ENCODE measurements at places on chromosomes 1 and 21.

DNA sequence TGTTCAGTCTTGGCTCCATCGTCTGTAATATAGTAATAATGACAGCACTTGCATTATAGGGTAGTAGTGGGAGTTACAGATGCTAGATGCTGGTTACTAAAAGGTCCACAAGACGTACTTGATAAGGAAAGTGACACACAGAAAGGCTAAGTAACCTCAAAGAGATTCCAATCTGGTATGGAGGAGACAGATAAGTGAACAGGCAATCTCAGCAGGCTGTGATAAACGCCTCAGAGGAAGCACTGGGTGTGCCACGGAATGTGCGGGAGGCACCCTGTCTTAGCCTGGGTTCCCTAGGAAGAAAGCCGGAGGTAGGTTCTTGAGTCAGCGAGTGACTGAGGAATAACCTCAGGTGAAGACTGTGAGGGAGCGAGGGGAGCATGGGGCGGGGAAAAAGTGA is 4.6 kb upstream of the CTPS1 start:
- DNase-seq: no peak

DNA sequence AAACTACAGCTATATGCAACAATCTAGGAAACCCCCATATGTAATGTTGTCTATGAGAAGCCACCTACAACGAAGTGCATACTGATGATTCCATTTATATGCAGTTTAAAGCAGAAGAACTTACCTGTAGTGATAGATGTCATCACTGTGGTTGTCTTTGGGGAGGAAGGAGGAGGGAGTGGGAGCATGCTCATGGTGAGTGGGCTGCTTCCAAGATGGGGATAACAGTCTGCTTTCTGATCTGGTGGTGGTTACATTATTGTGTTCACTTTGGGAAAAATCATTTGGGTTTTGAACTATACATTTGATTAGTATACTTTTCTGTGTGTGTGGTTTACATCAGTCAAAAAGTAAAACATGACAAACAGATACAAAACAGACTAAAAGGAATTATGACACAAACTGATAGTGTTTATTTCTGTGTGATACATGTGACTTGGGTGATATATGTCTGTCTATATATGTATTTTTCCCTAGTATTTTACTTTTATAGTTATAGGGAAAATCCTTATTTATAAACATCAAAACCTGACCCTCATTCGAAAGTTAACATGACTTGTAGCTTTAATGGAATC is 184.7 kb downstream of the VPS13D start:
- DNase-seq: no peak

DNA sequence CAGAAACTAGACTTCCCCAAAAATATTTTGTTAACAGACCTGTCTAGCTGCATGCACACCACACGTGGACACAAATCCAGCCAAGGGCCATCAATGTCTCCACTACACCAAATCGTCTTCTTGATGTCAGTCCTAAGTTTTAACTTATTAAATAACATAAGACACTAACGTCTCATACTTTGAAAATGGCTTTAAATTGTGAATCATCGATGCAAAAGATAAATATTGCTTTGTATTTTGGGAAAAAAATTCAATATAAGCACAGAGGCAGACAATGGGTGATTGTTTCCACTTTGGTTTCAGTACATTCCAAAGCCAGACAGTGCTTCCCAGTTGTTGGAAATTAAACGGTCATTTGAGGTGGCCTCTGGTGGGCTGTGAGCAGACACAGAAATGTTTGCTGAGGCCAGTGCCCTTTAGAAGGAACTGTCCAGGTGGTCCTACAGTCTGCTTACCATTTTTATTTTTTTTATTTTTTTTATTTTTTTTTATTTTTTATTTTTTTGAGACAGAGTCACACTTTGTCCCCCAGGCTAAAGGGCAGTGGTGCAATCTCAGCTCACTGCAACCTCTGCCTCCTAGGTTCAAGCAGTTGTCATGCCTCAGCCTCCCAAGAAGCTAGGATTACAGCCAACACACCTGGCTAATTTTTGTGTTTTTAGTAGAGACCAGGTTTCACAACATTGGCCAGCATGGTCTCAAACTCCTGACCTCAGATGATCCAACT is 1.8 kb upstream of the KIAA2013 start:
- DNase-seq: no peak

GRCh38 chr21:37769656-37770055 is 146.6 kb downstream of the KCNJ6 start:
- DNase-seq: peak; percentile 78

DNA sequence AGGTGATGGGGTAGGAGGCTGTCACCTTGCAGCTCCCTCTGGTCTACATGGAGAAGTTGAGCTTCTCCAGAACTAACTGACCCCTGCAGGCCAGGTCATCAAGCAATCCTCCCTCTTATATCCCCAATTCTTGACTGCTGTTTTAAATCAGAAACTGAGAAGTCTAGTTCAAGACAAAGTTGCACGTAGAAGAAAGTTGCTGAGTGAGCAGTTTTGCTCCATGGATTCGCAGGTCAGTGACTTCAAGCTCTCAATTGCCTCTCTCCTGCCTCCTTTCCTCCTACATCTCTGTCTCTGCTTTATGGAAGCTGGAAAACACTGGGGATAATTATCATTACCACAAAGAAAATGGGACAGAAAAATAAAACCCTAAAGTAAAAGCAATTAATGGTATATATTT is 32.8 kb upstream of the GBP5 start:
- DNase-seq: no peak

DNA sequence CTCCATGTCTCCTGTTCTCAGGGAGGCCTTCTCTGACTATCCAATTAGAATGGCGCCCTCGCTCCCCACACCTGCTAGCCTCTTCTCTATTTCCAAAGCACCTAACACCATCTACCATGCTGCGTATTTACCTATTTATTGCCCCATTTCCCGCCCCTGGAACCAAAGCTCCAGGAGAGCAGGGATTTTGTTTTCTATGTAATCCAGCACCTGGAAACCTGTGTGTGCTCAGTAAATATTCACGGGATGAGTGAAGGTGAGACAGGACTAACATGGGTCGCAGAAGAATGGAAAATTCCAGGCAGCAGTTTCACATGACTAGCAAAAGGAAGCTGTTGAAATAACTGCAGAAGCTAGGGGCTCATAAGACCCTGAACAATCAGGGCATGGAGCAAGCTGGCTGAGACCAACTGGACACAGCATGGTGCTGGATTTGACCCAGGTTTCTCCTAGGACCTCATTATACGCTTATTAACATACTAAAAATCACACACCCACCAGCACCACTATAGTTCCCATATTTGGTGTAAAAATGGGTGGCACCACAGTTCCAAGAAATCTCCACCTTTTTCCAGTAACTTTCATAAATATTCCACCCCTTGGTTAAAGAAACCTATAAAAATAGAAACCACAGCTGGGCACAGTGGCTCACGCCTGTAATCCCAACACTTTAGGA is 15.1 kb upstream of the TENT5B start:
- no peak for DNase-seq

DNA sequence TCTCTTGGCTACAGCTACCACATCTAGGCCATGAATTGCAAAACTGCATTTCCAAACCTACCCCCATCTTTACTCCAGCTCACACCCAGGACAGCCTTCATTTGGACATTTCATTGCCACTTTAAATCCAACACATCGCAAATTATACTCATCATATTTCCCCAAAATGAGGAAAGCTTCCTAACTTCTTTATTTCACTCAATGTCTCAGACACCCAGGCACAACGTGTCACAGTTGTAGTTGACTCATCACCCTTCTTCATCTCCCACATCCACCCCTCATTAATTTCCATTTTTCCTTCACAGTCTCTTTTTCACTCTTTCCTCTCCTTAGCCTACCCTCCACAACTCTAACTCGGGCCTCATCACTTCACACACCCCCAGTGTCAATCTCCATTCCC is 6.7 kb downstream of the OTUD7B start:
- DNase-seq: no peak

DNA sequence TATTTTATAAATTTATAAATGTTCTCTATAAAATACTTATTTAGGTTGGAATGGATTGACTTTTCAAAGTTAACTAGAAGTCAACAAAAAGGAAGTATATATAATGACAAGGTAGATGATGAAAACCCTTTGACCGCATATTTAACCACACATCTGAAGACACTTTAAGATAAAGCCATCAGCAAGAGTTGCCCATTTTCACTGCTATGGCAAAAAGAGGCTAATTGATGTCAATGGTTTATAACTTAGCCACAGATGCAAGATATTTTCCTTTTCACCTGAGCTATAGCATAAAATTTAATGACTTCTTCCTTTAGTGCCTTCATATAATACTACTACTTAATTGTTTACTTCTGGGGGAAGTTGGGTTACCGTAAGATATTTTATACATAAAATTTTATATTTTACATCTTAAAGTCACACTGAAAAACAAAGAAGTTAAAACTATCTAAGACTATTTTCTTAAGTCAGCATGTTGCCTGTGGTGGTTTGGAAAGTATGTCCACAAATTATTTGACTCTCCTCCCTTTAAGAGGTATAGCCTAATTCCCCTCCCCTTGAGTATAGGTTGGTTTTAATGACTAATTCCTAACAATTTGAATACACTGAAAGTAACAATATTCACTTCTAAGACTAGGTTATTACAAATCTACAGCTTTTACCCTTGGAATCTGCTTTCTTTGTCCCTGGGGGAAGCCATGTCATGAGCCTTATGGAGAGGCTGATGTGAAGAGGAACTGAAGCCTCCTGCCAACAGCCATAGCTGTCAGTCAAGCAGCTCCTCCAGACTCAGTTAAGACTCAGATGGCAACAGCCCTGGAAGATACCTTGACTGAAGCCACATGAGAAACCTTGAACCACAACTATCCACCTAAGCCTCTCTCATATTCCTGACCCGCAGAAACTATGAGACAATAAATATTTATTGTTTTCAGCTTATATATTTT is 40.3 kb upstream of the LRRC8B start:
- no peak for DNase-seq

DNA sequence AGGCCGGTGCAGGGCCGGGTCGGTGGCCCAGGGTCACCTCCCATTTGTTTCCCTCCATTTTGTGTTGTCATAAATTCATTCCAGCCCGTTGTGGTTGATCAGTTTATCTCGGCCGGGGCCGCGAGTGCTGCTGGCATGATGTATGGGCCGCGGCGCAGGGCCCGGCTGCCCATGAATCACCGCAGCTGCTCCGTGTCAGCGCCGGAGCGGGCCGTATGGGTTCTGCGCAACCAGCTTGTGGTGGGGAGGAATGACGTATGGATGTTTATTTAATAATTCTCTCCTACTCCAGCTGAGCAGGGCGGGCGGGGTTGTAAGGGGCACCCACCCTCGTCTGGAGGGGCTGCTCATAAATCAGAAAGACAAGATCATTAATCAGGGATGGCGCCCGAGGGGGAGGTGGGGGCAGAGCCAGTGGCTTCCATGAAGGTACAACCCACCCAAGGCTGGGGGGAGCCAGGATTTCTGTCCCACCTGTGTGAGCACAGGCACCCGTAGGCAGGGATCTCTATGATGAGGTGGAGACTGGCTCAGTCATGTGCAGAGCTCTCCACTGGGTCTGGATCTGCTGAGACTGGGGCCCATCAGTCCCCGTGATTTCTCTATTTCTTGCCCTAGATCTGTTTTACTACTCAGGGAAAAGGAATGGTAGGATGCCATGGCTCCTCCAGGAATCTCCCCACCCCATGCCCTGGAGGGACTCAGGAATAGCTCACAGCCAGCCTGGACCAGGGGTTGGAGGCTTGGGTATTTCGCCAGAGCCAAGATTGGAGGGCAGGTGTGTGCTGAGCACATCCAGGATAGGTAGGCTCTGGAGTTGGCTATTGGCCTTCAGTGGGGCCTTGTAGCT is 27.8 kb downstream of the TMEM53 start:
- DNase-seq: no peak

GRCh38 chr21:38980416-38981313 is 174.9 kb downstream of the ETS2 start:
- DNase-seq: no peak

- no peak for DNase-seq
Measured at GRCh38 chr1:228297822-228298221, 90.0 kb downstream of the OBSCN start.

DNA sequence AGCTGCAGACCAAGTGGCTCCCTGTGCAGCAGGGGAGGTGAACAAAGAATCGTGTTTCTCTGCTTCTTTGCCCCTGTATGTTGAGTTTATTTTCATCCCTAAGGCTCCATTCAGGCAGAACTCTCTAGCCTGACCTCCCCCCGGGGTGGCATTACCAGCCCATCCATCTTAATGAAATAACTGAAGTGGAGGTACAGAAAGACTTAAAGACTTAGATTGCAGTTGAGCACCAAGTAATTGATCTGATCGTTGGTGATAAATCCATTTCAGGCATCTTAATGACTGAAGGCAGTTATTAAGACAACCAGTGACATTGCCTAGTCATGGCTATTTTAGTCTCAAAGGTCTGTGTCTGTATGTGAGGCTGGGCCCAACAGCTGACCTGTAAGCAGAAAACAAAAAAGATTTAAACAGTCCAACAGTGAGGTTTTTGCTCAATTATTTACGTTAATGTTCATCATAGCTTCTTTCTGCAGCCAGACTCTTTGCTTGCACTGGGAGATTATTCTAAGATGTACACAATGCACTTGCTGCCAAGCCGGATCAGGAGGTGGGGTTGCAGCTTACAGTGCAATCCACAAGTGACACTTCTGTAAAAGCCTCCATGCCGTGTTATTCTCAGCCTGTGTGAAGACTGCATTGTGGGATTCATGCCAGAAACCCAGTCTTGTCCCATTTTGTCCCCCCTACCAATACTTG is 363.0 kb upstream of the DUSP10 start:
- peak; percentile 32 for DNase-seq

DNA sequence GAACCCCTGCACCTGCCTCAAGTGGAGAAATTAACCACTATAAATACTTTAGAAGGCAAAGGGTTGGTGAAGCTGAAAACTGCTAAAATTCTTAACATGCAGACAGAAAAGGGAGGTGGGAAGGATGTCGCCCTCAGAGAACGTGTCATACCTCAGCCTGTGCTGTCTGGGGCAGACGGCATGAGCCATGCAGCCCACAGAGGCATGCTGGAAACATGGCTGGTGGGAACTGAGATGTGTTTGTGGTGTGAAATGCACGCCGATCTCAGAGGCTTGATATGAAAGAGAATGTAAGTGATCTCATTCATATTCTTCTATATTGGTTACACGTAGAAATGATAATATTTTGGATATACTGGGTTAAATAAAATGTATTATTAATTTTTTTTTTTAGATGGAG is 16.3 kb downstream of the AGPAT3 start:
- DNase-seq: no peak

DNA sequence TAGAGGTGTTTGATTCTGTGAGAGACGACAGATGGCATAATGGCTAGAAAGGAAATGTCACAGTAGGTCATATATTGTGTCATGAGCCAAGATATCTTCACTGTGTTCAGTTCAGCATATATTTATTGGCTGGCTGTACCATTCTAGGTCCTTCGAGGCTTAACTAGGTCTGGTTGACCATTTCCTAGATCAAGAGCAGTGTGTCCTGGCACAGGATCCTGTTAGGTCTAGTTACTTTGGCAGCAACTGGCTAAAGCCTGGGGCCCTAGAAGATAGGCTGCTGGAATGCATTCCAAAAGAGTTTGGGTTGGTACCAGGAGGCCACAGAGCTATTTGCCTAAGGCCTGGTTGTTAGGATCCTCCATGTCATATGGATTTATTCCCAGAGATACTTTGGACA is 20.9 kb downstream of the ZBTB40 start:
- no peak for DNase-seq

GRCh38 chr1:171800342-171800741 is 18.9 kb downstream of the METTL13 start:
- DNase-seq: no peak
